ENCODE measurements at places on chromosomes 1 and 21.
A peak's percentile ranks its signal among the peaks of the same experiment; 100 is the strongest.

GRCh38 chr1:24003331-24003972 is 23.3 kb upstream of the SRSF10 start:
- DNase-seq, result no peak

DNA sequence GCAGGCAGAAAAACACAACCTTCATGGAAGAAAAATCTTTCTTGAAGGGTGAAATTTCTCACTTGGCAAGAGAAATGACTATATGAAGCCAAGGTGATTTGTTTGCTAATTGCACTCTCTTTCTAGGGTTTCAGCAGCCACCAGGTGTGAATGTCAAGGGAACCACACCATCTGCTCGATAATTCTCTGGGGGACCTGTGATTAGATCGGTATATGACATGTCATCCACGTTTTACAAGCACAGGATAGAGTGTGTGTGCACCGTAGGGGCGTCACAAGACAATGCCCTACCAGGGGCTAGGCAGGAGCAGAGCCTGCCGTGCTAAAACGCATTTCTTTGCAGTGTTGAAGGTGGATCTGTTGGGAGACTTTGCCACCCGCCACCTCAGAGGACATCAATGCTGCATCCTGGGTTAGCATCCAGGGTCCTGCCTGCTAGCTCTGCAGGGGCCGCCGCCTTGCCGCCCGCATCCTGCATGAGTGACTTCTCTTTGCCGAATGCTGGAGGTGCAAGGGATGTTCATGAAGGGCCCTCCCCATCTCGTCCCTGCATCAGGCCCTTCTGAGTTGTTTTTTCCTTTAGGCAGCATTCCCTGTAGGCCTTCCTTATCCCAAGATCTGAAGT is 37.8 kb upstream of the CCSAP start:
- DNase-seq, result no peak

DNA sequence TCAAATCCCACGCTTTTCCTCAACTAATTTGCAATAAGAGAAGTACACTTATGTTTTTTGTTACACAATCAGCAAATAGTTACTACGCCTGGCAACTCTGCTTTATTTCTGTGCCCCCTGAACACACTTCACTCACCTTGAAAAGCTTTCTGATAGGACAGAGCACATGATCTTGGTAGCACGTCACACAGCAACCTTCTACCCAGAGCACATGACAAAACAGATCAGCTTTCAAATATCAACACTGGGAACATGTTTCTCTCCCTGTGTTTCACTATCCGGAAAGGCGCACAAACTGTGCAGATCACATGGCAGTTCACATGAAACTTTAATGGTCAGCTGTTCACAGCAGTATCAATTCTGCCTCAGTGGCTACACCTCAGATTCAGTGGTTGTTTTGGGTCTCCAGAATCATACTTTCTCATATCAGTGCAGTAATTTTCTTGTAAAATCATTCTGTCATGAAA is 2.2 kb downstream of the SLC19A2 start:
- no peak for DNase-seq

- no peak for DNase-seq
Observed at GRCh38 chr1:150793221-150793620, 14.8 kb downstream of the CTSK start.

DNA sequence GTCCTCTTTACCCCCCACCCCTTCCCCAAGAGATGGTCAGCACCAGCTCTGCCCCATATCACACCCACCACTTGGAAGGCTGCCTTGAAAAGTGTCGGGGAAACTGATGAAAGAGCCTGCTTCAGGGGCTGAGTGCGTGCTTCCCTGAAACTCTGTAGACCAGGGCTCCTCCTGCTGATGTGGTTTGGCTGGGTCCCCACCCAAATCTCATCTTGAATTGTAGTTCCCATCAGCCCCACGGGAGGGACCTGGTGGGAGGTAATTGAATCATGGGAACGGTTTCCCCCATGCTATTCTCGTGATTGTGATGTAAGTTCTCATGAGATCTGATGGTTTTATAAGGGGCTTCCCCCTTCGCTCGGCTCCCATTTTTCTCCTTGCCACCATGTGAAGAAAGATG is 36.4 kb downstream of the UBIAD1 start:
- DNase-seq, result no peak

DNA sequence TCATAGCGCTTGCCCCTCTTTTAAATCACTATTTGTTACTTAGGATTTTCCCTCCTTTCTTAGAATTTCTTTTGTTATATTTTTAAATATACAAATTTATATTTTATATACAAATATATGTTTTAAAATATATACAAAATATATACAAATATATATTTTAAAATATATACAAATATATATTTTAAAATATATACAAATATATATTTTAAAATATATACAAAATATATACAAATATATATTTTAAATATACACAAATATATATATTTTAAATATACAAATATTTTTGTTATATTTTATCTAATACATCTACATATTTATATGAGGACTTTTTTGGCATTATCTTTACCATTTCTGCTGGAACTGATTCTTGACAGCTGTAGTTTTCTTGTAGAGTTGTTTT is 50.9 kb upstream of the QSOX1 start:
- no peak for DNase-seq

- peak; percentile 93 for DNase-seq
Observed at GRCh38 chr1:144551107-144551542, 41.6 kb upstream of the PPIAL4F start.

DNA sequence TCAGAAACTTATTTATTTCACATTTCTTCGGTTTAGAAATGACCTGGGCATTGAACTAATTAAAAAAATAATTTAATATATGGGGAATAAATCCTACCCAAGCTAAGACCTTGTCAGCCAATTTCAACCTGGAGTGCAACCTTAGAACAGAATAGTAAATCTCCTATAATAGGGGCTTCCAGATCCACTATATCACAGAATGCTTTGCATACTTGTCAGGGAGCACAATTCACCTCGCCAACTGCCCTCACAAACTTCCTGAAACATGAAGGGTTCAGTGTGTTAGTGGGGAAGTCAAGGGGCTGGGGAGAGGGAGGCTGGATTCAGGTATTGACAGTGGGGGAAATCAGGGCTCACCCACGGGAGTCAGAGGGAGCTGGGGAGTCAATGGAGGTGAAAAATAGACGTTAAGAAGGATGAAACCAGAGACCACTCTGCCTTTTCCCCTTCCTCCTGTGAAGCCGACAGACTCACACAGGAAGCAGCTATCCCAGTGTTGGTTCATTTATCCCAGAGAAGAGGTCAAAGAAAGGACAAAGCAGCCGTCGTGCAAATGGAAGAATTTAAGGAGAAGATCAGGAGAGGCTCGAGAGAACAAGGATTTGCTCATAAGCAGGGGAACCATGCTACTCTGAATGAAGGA is 453.3 kb downstream of the NUF2 start:
- DNase-seq, result no peak

- DNase-seq, result no peak
Observed at GRCh38 chr1:200436436-200436835, 26.6 kb upstream of the ZNF281 start.

- DNase-seq, result peak; percentile 53
Observed at GRCh38 chr21:45421071-45421845, 16.3 kb downstream of the COL18A1 start.

DNA sequence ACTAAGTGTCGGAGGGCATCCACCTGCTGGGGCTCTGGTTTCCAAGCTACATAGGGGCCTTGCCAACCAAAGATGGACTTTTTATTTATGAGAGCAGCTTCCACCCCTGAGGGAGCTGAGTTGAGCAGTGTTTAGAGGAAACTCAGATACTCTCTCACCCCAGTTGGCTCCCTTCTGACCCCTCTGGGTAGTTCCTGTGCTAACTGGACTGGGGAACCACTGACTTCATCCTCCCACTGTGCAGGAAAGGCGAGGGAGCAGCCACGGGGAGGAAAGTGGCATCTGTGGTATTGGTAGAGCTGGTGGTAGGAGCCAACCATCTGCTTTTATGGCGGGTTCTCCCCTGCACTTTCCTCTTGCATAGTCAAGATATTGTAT is 70.4 kb downstream of the MPZL1 start:
- no peak for DNase-seq

- no peak for DNase-seq
Observed at GRCh38 chr1:198669771-198670170, 30.9 kb downstream of the PTPRC start.

DNA sequence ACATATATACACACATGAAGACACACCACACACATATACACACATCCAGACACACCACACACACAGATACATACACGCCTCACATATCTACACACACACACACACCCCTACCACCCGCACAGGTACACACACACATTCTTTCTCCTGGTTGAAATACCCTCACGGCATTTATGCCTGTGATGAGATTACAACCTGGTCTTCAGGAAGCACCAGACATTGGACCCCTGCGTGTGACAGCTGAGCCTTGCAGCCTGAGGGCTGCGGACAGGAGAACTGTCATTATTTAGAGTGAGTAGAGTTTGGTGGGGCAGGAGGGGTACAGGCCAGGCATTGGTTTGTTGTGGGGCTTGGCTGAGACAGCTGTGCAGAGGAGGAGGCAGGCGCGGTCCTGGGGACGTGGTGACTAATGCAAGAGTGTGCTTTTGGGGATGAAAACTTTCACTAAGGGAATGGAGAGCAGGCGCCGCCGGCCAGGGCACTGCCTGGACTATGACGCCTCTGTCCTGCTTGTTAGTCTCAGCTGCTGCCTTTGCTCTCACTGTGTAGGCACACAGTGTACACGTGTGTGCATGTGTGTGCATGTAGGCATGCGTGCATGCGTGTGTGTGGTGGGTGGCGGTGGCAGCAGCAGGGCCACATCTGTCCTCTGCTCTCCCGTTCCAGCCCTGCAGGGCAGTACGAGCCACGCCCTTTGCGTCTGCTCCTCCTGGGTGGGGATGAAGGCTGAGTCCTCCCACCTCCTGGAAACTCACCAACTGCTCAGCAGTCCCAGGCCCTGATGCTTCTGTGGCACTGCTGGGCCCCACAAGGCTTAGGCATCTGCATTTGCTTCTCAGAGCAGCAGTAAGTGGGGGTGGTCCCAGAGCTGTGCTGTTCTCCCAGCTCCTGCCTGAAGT is 57.6 kb downstream of the SPSB1 start:
- no peak for DNase-seq

DNA sequence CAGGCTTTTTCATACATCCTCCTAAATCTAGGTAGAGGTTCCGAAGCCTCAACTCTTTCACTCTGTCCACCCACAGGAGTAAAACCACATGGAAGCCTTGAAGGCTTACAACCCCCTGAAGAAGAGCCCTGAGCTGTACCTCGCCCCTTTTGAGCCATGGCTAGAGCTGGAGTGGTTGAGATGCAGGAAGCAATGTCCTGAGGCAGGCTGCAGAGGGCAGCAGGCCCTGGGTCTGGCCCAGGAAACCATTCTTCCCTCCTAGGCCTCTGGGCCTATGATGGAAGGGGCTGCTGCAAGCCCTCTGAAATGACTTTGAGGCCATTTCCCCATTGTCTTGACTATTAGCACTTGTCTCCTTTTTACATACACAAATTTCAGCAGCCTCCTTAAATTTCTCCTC is 1503.0 kb downstream of the KCNT2 start:
- no peak for DNase-seq
